H9 (cell line): ENCODE measurements at places on chromosomes 13 and 19.
A peak's percentile ranks its signal among the peaks of the same experiment; 100 is the strongest.

DNA sequence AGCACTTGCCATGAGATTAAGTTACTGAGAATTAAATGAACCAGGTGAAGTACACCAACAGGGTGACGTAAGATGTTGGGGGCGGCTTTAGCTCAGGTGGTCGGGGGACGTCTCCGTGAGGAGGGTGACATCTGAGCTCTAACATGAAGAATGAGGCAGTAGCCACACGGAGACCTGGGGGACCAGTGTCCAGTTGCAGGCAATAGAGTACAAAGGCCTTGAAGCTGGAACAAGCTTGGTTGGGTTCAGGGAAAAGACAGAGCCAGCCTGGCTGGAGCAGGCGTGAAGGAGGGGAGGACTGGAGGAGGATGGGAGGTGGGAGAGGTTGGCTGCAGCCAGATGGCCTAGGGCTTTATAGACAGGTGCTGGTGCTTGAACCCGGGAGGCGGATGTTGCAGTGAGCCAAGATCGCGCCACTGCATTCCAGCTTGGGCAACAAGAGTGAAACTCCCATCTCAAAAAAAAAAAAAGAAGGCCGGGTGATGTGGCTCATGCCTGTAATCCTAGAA, 1.6 kb downstream of the SPINT2 start:
- DNase-seq: no peak

DNA sequence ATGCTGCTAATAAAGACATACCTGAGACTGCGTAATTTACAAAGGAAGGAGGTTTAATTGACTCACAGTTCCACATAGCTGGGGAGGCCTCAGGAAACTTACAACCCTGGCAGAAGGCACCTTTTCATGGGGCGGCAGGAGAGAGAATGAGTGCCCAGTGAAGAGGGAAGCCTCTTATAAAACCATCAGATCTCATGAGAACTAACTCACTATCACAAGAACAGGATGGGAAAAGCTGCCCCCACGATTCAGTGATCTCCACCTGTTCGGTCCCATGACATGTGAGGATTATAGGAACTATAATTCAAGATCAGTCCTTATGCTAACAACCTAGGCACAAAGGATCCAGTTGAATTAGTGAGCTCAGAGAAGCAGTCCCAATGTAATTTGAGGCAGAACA, 59.4 kb downstream of the GPC6 start:
- no peak for DNase-seq

DNA sequence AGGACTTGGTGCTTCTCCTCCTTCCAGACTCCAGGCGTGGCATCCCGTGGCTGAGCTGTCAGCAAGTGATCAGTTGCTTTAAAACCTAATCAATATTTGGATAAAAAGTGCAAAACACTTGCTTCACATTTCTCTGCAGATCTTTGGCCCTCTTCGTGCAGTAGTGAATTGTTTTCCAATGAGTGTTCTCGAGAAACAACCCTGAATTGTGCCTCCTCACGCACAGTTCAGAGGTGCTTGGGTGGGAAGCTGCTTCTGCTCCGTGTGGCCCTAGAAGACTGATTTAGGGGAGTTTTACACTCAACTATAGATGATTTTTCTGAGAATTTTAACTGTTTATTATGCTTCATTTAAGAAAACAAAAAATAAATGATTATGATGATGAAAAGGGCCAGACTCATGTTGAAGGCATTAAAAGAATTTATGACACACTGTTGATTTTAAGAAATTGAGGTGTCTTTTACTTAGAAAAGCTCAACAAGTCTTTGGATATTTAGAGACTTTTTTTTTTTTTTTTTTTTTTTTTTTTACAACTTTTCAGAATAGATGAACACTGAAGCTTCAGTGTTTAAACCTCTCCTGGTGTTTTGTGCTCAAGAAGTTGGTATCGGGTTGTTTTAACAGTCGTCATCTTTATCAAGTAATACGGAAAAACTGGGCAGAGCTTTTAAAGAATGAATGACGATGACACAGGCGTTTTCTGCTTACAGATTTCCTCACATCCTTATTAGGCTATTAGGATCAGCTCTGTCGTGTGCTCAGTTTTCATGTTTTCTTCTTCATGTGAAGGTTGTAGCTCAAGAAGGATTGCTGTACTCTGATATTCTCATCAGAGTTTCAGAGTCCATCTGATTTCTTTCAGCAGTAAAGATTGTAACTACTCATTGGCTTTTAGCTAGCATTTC, 39.5 kb upstream of the TEX29 start:
- DNase-seq: no peak

DNA sequence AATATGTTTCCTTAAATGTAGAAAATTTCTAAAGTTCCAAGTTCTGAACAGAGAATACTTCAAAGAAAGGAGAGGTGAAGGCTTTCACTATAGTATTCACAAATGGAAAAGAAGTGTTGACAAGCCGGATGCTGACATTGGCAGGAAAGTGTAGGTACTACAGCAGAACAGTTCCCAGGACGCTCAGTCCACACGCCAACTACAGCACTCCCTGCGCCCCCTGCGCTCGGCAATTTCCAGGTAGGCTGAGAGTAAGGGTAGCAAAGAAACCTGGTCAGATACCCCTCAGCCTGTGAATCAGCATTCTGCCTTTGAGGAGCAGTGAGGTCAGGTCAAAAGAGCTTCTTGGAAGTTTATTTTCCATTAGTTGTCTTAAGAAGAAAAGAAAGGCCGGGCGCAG, 115.3 kb downstream of the NALCN start:
- no peak for DNase-seq

GRCh38 chr19:30877661-30878113, 471.5 kb downstream of the TSHZ3 start:
- peak; percentile 2 for DNase-seq

DNA sequence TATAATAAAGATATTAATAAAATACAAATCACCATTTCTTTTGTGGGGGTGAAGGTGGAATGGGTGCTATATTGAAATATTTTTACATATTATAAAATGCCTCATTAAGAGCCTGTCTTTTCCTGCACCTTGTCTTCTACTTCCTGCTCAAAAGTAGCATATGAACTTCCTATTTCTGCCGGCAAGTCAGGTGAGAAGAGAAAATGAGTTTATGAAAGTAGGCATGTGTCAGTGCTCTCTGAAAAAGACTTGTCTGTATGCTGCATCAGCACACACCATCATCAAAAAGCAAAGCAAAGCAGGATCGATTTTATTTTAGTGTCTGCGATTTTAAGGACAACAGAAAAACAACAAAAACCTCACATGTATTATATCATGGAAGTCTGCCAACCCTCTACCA, 114.2 kb downstream of the RAP2A start:
- no peak for DNase-seq

DNA sequence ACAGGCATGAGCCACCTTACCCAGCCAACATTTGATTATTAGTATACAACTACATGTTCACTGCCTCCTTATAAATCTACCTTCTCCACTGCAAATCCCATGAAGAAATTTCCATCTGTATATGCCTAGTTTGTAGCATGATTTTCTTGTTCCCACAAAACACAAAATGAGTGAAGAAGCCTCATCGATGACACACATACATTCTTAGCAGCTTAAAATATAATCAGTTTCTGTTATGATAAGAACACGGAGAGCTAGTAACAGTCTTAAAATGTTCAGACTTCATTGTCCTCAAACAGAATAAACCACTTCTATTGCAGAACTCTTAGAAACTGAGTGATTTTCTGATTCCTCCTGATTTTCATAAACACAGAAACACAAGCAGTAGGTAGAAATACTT, 740.5 kb downstream of the PCDH9 start:
- DNase-seq: no peak

GRCh38 chr19:5587661-5588060, 19.9 kb upstream of the TINCR start:
- DNase-seq: no peak

DNA sequence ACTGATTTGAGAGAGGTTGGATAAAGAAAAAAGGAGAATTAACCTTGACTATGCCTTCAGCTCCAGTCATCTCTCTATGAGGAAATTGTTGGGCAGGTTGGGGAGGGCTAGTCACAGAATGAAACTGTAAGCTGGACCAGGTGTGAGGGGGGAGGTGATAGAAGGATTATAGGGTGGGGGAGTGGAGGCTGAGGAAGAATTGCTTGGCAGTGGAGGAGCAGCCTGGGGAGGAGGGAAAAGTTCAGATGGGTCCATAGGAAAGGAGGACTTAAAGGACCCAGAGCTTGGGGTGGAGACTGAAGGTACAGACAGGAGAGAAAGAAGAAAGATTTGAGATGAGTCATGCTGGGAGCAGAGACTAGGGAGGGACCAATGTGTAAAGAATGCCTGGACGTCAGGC, 8.2 kb upstream of the ZNF431 start:
- DNase-seq: no peak

- DNase-seq: no peak
Measured at GRCh38 chr13:51995677-51996551, 15.3 kb downstream of the ATP7B start.

GRCh38 chr13:103140001-103140671, 73.9 kb upstream of the SLC10A2 start:
- peak; percentile 37 for DNase-seq

GRCh38 chr13:67408798-67409197, 178.7 kb upstream of the PCDH9 start:
- DNase-seq: no peak

DNA sequence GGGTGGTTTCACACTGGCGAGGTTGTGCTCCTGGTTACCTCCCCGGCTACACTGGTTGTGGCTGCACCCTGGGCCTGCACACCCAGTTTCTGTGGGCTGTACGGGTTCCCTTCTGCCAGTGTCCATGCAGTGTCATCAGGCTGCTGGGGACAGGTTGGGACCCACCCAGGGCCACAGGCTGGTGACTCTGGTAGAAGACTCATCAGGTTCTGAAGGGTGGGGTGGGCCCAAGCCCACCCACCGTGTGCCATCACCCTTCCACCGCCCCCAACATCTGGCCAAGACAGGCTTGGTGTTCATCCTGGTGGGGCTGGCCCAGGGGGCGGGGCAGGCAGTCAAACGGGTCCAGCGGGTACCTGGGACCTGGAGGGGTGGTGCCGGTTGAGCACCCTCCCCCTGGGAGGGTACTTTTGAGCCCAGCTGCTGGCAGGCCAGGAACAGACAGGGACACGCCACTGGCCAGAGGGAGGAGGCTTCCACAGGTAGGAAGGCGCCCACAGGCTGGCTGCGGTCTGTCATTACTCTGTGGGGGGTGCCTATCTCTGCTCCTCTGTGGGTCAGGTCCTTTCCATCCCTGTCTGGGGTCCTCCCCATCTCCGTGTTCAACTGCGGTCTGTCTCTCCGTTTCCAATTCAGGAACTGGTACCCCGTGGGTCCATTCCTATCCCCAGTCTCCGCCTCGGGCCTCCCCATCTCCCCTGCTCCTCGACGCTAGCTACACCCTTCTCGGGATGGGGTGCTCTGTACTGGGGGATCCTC, at the start of gene RNF225:
Gene RNF225 (plus strand): TSS at position 437 of the 759 bp plus-strand sequence. CDS start 434 bp downstream, outside the sequence.
- peak; percentile 88 for DNase-seq

- no peak for DNase-seq
Measured at GRCh38 chr13:67410645-67411044, 180.5 kb upstream of the PCDH9 start.

- no peak for DNase-seq
Measured at GRCh38 chr19:50654882-50655281, 5.6 kb downstream of the C19orf81 start.

GRCh38 chr13:23949736-23950135, 52.4 kb upstream of the C1QTNF9B start:
- DNase-seq: no peak

- no peak for DNase-seq
Measured at GRCh38 chr13:48436661-48437288, 23.9 kb upstream of the LPAR6 start.

- no peak for DNase-seq
Measured at GRCh38 chr13:33270895-33271538, 14.5 kb downstream of the STARD13 start.

GRCh38 chr13:43258771-43259170, 235.4 kb downstream of the DNAJC15 start:
- no peak for DNase-seq

- no peak for DNase-seq
Measured at GRCh38 chr13:85362980-85363379, 436.2 kb downstream of the SLITRK6 start.

- no peak for DNase-seq
Measured at GRCh38 chr19:4108767-4109625, 14.9 kb downstream of the MAP2K2 start.

GRCh38 chr13:82962397-82962796, 919.9 kb downstream of the SLITRK1 start:
- DNase-seq: no peak

DNA sequence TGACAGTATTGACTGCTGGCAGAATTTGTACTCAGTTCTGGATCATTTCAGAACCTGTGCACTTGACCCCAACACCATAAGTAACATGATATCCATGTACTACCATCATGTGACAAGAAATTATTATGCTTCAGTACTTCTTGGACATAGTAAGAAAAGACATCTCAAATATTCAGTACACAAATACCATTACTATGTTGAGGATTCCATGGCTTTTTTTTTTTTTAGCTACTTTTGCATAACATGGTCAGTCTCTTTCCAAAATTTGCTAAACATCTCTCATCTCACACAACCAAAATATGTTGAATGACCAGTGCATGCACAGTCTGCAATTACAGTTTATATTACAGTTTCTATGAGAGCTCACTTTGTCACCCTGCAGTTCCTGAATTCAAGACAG, 85.3 kb downstream of the FLT1 start:
- no peak for DNase-seq

- DNase-seq: no peak
Measured at GRCh38 chr13:49314344-49314882, 66.7 kb downstream of the CDADC1 start.

- peak; percentile 65 for DNase-seq
Measured at GRCh38 chr13:96822895-96823294, 171.4 kb downstream of the OXGR1 start.

DNA sequence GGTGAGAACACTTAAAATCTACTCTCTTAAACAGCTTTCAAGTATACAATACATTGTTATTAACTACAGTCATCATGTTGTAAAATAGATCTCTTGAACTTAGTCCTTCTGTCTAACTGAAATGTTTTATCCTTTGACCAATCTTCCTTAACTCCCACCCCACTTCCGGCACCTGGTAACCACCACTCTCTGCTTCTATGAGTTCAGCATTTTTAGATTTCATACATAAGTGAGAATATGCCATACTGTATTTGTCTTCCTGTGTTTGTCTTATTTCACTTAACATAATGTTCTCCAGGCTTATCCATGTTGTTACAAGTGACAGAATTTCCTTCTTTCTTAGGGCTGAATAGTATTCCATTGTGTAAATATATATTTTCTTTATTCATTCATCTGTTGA, 144.1 kb upstream of the TRPC4 start:
- no peak for DNase-seq

- DNase-seq: no peak
Measured at GRCh38 chr19:12698138-12698537, 1.7 kb upstream of the FBXW9 start.

GRCh38 chr19:28492621-28493020, 720.3 kb downstream of the UQCRFS1 start:
- no peak for DNase-seq
